ENCODE measurements at places on chromosomes 7 and 10.
A peak's percentile ranks its signal among the peaks of the same experiment; 100 is the strongest.

DNA sequence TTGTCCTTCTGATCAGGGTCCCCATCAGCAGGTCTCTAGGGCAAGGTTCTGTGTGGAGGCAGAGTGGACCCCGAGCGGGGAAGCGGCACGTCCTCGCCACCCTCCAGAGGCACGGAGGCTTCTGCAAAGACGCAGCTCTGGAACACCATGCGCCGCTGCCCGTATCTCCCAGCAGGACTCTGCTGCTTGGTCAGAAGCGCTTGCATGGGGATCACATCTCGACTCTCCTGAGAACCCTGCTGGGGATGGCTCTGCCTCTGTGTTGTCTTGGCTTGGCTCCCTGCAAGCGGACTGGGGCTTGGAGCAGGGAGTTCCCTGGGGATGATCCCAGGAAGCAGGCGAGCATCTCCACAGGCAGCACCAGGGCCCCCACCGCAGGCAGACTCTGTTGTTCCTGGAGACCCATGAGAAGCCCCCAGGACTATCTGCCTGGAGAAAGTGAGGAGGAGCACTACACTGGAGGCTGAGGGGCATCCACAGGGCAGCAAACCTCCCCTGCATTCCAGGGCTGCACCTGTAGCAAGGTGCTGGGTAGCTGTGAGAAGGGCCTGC, 520.5 kb downstream of the GLRX3 start:
- no peak for DNase-seq

GRCh38 chr7:140723006-140723405, 26.5 kb downstream of the NDUFB2 start:
- DNase-seq: no peak

- DNase-seq: no peak
Measured at GRCh38 chr10:3969876-3970666, 185.1 kb upstream of the KLF6 start.

DNA sequence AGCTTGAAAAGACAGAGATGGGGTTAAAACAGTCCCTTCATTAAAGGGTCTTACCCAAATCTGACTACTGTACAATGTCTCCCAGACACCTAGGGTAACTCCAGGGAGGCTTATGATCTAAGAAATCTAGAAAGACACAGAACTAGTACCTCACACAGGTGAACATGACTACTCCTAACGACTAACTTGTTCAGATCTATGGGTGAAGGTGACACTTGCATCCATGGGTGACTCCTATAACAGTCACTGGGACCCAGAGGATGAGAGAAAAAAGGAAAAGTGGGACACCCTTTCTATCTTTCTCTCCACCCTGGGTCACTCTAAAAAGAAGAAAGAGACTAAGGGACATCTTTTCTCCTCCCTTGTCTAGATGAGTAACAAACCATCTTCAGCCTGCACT, 19.2 kb downstream of the AKR1C8 start:
- no peak for DNase-seq

DNA sequence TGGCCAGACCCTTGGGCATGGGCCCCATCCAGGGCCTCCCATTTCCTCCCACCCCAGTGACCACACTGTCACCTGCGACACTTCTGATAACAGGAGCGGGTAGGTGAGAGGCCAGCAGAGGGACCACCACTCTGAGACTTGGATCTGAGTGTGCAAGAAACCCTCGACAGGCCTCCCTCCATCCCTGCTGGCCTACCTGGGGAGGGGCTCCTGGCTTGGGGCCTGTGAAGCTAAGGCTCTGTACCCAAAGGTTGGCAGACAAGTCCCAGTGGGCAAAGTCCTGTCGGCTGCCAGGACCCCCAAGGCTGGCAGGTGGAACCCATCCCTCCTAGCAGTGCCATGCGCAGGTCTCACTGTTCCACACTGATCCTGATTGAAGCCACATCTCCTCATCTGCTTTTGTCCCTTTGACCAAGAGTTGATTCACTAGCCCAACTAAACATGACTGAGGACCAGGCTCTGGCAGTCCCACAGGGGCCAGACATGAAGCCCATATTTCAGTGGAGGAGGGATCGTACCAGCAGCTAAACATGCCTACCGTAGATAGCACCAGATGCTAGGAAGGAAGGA, 1.2 kb upstream of the PGAM2 start:
- peak; percentile 76 for DNase-seq

DNA sequence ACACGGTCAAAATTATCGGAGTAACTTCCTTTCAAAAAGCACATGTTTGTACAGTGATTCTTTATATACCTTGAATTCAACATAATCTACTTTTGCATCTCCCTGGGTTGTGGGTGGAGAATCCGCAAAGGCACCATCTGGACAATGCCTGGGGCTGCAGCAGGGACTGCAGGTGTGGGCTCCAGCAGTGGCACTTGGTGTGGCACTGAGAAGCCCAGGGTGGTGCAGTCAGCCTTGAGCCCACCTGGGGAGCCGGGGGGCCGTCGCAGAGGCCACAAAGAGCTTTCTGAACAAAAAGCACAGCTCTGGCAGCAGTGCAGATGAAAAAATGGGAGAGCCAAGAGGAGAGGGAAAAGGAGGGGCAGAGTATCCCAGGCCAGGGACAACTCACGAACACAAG, 22.2 kb downstream of the PARD3 start:
- no peak for DNase-seq

DNA sequence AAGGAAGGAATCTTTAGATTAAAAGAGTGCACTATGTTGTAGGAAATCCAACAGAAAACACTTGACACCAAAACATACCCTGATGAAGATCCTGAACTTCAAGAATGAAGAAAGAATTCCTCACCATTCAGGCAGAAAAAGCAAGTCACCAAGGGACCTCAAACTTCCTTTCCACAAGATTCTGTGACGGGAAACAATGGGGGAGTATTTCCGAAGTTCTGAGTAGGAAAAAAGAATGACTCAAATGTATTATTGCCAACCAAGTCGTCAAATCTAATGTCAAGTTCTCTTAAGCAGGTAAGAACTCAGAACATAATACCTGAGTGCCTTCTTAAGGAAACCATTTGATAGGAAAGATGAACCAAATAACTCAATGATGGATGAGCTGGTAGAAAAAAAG, 44.7 kb upstream of the MTURN start:
- no peak for DNase-seq

DNA sequence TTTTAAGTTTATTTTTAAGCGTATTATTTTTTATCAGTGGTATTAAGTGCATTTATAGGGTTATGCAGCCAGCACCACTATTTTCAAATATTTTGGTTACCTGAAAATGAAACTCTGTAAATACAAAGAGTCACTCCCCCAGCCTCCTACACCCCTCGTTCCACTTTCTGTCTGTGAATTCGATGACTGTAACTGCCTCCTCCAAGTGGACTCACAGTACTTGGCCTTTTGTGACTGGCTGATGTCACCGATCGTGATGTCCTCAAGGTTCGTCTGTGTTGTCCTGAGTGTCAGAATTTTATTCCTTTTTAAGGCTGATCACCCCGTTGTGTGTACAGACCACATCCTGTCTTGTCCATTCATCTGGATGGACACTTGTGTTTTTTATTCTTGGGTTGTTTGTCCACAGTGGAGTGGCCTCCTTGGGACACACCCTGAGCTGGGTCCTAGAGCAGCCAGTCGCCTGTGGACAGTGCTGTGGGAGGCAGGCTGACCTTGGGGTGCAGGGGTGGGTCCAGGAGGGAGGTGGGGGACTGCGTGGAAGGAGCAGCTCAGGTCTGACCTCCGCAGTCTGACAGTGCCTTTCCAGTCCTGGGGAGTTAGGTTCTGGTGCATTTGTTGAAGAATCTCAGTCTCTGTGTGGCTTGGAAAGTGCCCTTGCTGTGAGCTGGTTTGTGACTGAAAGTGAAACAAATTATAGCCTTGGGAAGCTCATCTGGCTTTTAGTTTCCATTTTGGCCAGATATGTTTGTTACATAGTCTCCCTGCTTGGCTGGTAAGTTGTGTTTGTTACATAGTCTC, 6.9 kb downstream of the MTG1 start:
- peak; percentile 79 for DNase-seq

- DNase-seq: no peak
Measured at GRCh38 chr10:88200312-88201032, 337.0 kb downstream of the PTEN start.

DNA sequence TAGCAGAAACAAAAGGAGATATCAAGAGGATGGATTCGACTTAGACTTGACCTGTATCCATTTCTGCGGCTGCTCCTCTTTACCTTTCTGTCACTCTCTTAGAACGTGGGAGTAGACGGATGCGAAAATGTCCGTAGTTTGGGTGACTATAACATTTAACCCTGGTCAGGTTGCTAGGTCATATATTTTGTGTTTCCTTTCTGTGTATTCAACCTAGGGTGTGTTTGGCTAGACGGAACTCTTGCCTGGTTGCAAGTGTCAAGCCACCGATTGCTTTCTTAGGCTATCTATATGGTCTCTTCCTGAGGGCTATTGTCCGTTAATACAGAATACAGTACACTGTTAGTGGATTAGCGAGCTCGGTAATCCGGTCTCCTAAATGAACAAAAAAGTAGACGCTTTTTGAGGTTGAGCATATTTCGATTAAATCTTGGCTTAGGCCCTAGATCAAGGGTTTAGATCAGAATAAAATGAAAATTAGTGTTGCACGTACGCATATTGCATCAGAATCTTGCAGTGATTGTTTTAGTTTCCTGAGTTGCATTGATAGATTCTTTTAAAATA, 1.2 kb downstream of the PTEN start:
- no peak for DNase-seq

DNA sequence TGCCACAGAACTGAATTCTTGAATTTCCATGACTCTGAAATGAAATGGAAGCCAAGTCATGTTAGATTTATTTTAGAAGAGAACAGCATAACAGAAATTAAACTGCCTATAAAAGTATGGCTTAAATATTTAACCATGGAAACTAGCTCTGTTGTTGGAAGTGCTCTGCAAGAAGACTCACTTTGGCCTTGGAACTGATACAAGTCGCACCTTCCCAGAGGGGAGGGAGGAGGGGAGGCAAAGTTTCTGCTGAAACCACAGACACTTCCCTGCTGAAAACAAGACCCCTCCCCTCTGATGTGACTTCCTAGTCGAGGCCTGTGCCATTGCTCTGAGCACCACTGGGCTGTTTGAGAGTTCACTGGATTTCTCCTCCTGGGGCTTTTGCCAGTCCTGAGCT, 72.1 kb downstream of the OR13A1 start:
- no peak for DNase-seq

DNA sequence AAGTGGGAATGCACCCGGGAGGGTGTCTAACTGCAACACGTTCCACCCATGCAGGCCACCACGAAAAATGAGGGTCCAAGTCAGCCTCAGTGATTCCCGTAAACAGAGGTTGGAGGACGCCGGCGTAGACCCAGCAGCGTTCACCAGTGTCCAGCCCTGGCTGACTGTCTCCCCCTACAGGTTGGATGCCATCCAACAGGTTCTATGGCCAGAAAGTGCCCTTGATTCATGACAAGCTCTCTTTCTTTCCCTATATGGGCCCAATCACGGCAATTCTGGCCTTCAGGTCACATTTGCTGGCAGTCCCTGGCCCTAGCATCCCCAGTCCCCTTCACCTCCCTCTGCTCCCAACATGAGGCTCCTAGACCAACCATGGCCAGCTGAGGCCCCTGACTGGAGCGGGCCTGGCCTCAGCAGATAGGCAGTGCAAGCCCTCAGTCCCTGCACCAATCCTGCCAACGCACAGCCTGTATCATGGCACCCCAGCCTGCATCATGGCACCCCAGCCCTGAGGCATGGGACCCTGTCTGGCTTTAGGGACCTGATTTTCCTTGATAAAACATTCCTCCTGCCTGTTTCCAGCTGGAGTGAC, 227.4 kb downstream of the GRID1 start:
- DNase-seq: no peak

- peak; percentile 57 for DNase-seq
Measured at GRCh38 chr7:45579391-45579801, 5.2 kb downstream of the ADCY1 start.

- DNase-seq: peak; percentile 72
Measured at GRCh38 chr7:94908323-94909178, 1.2 kb downstream of the PPP1R9A start.

DNA sequence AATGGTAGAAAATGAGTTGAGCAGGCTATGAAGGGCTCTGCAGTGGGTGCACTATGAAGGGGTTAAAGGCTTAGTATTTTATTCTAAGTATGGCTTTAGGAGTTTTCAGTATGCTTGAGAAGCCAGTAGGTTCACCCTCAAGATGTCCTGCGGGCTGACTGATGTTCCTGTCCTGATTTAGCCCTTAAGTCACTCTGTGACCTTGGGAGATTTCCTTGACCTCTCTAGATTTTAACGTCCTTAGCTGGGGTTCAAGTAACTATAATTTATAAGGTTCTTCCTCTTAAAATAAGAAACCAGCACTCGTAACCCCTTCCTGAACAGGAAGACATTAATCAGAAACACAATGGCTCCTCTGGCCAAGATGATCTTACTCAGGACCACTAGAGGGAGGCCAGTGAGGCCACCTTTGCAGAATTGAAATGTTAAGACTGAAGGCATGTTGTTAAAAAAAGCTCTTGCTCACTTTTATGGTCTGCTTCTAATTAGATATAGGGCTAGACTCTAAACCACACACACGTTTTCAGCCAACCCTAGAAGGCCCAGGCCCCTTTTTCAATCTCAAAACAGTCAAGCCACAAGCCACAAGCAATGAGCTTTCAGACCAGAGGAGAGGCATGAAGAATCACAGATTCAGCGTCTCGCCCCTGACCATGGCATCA, 41.9 kb downstream of the CDK1 start:
- DNase-seq: no peak

GRCh38 chr7:75819711-75820110, 6.1 kb upstream of the CCL24 start:
- DNase-seq: no peak

GRCh38 chr7:112266595-112267270, 60.2 kb downstream of the ZNF277 start:
- no peak for DNase-seq

- DNase-seq: no peak
Measured at GRCh38 chr10:2949948-2950354, 117.4 kb upstream of the PFKP start.

DNA sequence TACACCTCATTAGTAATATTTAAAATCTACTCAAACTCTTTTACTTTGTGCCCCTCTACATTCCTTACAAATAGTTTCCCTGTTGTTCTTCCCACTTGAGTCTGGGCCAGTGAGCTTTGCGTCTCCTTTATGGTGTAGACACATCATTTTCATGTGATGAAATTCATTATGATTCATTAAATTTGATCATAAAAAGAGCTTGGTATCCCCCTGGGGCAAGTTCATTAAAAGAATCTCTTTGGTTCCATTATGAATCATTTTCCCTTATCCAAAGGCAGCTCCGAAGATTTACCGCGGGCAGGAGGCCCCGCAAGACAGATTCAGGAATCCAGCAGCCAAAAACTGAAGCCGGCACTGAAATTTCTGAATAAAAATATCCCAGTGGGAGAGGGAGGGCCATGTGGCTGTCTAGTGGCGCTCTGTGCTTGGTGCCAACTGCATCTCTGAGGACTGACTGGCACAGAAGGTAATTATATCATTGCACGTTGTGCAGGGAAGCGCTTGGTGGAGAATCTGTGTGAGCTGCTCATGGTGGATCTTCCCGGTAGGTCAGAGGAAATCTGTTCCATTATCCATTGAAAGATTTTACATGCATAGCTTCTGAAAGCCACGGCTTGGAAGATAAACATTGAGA, 151.4 kb upstream of the PITRM1 start:
- no peak for DNase-seq

GRCh38 chr10:88472540-88472939, 110.6 kb downstream of the RNLS start:
- DNase-seq: no peak

All from spleen (tissue), 13 donors.